ENCODE measurements at places on chromosomes 13 and 19. TPM values are rescaled to one million over a fixed set of nuclear protein-coding genes. Genes with fewer than 3 reads are reported as not detected.

DNA sequence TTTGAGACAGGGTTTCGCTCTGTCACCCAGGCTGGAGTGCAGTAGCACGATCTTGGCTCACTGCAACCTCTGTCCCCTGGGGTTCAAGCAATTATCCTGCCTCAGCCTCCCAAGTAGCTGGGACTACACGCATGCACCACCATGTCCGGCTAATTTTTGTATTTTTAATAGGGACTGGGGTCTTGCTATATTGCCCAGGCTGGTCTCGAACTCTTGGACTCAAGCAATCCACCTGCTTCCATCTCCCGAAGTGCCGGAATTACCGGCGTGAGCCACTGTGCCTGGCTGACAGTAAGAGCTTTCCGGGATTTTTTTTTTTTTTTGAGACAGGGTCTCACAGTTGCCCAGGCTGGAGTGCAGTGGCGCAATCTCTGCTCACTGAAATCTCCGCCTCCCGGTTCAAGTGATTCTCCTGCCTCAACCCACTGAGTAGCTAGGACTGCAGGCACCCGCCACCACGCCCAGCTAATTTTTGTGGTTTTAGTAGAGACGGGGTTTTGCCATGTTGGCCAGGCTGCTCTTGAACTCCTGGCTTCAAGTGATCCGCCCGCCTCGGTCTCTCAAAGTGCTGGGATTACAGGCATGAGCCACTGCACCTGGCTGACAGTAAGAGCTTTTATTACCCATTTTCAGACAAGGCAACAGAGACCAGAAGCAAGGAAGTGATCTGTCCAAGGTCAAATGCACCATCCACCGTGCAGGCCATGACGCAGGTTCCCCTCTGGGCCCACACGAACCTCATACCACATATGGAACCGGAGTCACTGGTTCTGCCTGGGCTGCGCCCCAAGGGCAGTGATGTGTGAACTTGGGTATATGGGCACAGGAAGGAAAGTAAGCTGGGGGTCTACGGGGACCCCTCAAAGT lies 21.0 kb downstream of the RFX1 start:
- no peak for DNase-seq

DNA sequence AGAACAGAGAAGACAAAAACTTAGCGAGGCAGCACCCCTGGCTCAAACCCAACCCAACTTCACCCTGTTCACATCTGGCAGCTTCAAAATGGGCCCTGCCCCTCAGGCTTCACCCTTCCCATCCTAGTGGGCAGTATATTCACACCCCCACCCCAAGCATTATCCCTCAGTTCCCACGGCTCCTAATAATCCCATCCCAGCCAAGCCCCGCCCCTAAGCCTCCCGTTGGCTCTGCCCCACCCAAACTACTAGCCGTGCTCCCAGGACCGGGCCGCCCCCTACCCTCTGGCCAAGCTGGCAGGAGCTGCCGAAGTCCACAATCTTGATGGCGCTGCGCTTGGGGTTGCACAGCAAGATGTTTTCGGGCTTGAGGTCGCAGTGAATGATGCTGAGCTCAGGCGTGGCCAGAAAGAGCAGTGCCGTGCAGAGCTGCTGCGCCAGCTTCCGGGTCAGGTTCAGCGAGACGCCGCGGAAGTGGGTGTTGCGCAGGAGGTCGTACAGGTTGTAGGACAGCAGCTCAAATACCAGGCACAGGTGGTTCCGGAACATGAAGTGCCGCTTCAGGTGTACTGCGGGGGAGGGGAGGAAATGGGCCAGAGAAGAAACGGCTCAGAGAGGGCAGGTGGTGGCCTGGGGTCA lies 5.8 kb downstream of the DYRK1B start:
- peak; percentile 31 for DNase-seq

GRCh38 chr19:7992575-7992974 lies 12.9 kb downstream of the ELAVL1 start:
- no peak for DNase-seq

Gene ACP7
- polyA plus RNA-seq = not detected

DNA sequence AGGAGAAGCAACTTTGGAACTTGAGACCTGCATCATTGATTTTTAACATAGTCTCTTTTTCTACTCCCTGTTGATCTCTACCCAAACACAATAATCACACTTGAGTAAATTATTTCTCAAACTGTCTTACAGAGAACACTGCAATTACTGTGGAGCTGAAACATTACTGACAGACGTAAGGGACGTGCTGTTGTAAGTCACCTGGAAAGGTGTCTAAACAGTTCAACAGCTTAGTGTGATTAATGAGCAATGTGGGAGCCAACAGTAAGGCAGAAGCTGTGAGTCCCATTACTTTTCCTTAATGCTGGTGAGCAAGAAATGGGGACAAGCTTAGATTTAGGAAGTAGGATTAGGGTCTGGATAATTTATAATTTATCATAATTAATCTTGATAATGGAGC lies 265.7 kb downstream of the DLEU7 start:
- DNase-seq = no peak

GRCh38 chr19:42122691-42123607 lies 9.3 kb downstream of the POU2F2 start:
- no peak for DNase-seq

DNA sequence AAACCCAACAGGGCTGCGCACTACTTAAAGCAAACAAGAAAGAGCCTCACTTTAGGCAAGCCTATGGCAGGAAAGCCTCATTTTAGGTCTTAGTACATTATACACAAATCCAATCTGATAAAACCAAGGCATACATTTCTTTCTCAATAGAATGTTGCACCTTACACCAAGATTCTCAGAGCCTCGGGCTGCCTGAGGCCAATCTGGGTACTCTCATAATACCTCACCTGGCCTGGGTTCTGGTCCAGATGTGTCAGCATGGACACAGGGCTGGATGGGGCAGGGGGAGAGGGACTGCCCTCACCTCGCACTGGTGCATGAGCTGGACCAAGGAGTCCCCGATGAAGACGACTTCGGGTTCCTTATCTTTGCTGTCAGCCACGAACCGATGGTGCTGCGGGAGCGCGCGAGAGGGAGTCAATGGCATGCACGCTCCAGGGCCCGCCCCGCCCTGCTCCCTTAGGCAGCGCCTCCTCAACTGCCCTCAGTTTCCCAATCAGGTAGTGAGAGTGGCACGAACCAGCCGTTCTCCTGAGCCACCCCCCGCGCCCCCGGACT lies at the start of gene PRR19:
Gene PRR19, plus strand, starts transcription at position 487 of the 558 bp plus-strand sequence. CDS start 7,453 bp downstream, outside the sequence.
- DNase-seq = no peak

Gene ZNF429
- 13.4 TPM for polyA plus RNA-seq

GRCh38 chr19:57068921-57069697 lies 50.7 kb upstream of the USP29 start:
- peak; percentile 80 for DNase-seq

Gene RGL3
- 64.1 TPM for polyA plus RNA-seq

- DNase-seq = peak; percentile 98
Observed at GRCh38 chr19:24086974-24087595, at the start of gene ZNF254. TSS of gene ZNF254 (plus strand) at chr19:24087187. CDS start at chr19:24087308, 121 bp downstream.

- DNase-seq = no peak
Observed at GRCh38 chr19:11465600-11465999, 15.2 kb downstream of the ELAVL3 start.

- DNase-seq = no peak
Observed at GRCh38 chr13:67130444-67130843, 99.7 kb downstream of the PCDH9 start.

- no peak for DNase-seq
Observed at GRCh38 chr13:24251525-24251924, 57.9 kb upstream of the C1QTNF9 start.

Gene NLRP5
- polyA plus RNA-seq = not detected

GRCh38 chr19:1465191-1466016 lies 13.6 kb downstream of the C19orf25 start:
- peak; percentile 62 for DNase-seq

DNA sequence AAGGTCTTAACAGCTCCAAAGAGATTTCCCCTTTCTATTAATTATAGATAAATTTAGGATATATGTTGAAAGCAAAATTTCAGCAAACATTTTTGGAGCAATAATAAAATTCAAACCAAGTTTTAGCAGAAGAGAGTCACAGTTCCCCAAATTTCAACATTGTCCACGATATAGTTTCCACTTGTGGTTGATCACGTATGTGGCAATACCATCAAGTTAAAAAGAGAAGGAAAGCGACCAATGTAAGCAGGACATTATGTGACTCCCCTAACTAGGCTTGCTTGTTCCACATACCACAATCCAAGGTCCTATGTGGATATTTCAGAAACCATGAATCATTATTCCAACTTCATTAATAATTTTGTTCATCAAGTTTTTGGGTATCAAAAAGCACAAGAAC lies 52.8 kb downstream of the ELF1 start:
- DNase-seq = no peak

- no peak for DNase-seq
Observed at GRCh38 chr19:19823916-19824315, 2.4 kb upstream of the ZNF506 start.

GRCh38 chr13:25765266-25765665 lies 286.6 kb downstream of the SHISA2 start:
- DNase-seq = no peak

Gene MBD3L3
- polyA plus RNA-seq = not detected

Gene PPP2R1A
- polyA plus RNA-seq = 554 TPM

- DNase-seq = no peak
Observed at GRCh38 chr13:58617880-58618665, 986.5 kb downstream of the PCDH17 start.

DNA sequence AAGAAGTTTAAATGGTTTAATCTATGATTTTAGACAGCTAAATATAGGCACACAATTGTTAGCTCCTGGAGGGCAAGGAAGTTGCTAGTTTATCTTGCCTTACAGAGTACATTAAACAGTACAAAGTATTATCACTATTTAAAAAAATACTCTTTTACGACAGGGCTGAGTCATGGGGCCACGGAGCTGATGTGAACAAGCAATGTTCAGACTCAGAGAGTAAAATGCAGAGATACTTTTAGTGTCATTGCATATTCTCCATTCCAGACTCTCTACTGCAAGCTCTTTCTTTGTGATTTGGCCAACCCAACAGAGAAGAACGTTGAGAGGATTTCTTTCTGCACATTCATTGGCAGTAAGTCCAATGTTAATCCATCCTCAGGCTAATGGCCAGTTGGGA lies 352.4 kb downstream of the SPRY2 start:
- DNase-seq = no peak

DNA sequence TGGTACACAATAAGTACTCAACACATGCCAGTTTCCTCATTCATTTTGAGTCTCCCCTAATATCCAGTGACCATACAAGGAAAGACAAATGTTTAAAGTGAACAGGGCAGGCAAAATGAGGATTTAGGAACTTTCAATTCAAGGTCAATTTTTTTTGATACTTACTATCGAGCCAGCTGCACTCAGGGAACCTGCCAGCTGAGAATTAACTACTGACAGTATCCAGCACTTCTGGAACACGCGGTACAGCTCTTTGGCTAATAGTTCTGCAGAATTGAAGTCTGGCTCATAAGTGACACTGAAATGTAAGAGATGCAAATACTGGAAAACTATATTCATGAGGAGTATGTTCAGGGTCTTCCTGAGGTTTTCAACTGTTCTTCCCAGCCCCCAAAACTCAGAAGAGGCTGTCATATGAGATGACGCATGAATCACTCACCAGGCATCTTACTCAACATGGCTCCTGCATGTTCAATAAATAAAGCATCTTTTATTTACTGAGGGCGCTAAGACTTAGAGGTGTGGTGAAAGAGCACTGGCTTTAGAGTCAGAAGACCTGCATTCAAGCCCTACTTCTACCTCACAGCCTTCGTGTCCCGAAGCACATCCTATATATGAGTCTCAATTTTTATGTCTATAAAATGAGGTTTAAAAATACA lies 25.6 kb downstream of the RUBCNL start:
- DNase-seq = no peak

Gene JOSD2
- 66.4 TPM for polyA plus RNA-seq

Gene EXOC3L2
- polyA plus RNA-seq = 2.1 TPM

Gene KPTN
- 37.5 TPM for polyA plus RNA-seq

Gene ZNF225
- 2.5 TPM for polyA plus RNA-seq

Gene NPAS1
- 3.1 TPM for polyA plus RNA-seq

DNA sequence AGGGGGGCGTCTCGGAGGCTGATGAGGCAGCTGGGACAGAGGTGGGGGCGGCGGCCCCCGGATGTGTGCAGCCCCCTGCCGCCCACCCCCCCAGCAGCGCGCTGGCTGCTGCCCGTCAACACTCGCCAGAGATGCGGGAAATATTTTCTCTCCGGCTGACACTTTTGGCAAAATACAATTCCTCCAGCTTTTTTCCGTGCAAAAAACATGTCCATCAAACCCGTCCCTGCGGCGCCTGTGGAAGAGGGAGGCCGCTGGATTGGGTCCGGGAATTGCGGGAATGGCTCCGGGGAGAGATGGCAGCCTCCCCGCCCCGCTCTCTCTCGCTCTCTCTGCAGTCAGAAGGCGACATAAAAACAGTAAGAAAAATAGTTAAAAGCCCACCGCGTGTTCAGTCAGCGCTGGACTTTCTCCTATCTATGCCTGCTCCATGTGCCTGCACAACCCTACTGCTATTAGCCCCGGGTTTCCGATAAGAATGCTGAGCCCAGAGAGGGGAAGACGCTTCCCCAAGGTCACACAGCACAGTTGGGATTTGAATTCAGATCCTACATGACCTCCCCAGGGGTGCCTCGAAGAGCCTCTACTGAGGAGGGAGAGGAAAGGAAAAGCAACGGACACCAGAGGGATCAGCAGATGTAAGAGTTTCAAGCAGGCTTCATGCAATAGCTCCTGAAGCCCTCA lies 23.2 kb downstream of the ZNRF4 start:
- DNase-seq = no peak

- DNase-seq = no peak
Observed at GRCh38 chr13:78589206-78589605, 14.1 kb downstream of the POU4F1 start.
